ENCODE measurements at places on chromosomes 12 and 14.

DNA sequence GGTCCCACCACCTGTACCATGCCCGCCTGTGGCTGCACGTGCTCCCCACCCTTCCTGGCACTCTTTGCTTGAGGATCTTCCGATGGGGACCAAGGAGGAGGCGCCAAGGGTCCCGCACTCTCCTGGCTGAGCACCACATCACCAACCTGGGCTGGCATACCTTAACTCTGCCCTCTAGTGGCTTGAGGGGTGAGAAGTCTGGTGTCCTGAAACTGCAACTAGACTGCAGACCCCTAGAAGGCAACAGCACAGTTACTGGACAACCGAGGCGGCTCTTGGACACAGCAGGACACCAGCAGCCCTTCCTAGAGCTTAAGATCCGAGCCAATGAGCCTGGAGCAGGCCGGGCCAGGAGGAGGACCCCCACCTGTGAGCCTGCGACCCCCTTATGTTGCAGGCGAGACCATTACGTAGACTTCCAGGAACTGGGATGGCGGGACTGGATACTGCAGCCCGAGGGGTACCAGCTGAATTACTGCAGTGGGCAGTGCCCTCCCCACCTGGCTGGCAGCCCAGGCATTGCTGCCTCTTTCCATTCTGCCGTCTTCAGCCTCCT lies 1.1 kb downstream of the INHBE start:
- no peak for DNase-seq

DNA sequence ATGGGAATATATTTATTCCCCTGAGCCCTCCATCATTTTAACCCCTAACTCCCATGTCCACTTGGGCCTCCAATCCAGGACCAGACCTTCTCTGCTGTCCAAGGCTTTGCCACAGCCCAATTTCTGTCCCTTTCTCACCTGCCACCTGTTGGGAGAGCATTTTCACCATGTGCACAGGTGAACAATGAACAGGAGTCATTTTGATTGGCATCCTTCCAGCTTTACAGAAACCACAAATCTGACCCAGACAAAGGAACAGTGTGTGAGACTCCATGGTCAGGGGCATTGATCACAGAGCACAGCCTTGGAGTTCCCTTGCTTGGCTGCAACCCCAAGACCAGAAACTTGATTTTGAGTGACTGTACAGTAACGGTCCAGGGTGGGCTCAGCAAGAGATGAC lies 91.9 kb downstream of the CRACR2A start:
- no peak for DNase-seq

DNA sequence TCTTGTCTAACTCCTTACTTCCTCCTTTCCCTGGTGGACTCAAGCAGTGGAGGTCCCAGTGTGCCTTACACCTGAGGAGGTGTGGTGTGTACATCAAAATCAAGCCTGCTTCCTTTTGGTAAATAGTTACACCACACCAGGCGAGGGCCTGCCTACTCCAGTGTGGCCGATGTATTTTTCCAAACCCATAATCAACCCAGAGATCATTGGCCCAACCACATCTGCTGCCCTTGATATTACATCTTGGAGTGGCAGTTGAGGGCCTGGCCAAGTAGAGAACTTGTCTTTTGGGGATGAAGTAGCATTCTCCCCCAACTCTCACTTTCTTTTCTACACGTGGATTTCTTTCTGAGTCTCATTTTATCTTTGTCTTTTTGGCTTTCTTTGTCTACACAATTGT lies 187.4 kb downstream of the EFCAB11 start:
- no peak for DNase-seq

DNA sequence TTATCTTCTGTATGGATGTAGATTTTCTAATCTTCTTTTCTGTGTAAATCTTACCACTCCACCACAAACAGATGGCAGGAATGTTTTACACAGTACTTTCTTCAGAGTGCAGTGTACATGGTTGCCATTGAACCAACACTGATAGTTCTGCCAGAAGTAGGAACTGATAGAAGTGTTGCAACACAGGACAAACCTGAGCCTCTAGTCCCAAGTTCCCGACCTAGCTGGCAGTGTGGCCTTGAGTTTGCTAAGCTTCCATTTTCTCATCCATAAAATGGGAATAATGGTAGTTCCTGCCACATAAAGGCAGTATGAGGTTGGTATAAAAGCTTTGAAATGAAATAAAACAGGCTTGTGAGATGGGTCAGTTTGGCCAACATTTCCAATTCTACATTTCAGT lies 50.8 kb upstream of the SAV1 start:
- DNase-seq: no peak

DNA sequence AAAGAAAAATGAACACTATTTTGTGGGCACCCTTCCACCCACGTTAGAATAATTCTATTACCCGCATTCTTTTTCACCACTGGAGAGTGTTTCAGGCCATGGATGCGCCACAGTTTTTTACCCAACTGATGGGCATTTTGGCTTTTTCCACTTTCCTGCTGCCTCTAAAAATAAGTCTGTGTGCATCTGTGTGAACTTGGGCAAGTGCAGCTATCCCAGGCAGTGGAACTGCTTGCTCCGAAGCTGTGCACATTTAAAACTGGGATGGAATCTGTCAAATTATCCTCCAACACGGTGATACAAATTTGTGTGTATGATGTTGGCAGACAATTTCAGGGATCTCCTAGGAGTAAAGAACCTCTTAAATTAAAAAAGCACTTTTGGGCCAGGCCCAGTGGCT lies 31.5 kb downstream of the PHETA1 start:
- DNase-seq: no peak

- DNase-seq: no peak
Observed at GRCh38 chr14:54637270-54638134, 70.6 kb downstream of the SAMD4A start.

- no peak for DNase-seq
Observed at GRCh38 chr14:44982594-44982993, 20.6 kb downstream of the TOGARAM1 start.

DNA sequence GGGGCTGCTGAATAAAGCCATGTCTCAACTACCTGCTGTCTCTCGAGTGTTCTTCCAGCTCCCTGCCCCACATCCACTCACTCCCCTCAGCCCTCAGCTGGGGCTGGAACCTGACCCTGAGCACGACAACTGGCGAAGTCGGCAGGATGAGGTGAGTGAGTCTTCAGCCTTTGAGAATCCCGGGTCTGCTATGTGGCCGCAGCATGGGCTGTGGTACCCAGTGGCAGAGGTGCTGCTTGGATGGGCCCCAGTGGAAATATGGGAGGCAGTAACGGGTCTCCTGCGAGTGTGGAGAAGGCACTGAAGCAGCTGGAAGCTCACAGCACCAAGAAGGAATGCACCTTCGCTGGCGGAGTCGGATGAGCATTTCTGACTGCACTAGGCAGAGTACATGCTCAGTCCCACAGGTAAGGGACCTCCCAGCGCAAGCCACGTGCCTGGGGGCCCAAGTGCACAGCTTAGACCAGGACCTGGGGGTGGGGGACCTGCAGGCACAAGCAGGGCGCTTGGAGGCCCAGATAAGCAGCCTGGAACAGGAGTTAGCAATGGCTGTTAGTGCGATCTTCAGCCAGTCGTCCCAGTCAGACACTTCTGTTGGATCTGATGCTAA lies 95.5 kb upstream of the TMPO start:
- no peak for DNase-seq

DNA sequence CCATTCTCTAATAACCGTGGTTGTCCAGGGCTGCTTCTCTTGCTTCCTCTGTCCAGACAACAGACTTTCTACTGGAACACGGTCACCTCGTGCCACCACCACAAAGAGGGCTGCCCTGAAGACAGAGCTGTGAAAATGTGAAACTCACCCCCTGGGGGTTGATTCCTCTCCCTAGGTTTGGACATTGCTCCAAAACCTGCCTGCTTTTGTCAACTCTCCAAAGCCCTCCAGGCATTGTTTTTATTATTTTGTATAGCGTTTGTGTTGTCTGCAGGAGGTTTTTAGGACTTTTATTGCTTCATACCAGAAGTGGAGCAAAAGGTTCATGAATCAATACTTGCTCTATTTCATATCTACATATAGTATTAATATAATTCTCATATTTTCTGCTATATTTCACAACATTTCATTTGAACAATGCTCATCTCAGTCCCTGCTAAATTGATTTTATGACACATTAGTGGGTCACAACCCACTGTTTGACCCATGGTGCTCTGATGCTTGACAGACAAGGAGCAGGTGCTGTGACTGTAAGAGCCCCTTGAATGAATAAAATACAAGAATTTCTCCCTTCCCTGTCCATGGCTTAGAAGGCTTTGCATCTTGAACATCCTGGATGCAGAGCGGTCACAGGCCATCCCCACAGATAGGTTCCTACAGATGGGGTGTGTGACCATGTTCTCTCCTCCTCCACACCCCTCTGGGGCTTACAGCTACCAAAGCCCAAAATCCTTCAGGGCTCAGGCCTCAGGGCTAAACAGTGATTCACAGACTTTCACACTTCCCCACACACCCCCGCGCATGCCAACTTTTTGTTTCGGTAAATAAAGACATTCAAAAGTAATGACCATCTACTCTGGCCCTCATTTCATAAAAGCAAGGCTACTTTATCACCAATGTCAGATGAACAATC lies 20.6 kb upstream of the EML1 start:
- no peak for DNase-seq

- no peak for DNase-seq
Observed at GRCh38 chr14:75254381-75254822, 24.2 kb upstream of the FOS start.

DNA sequence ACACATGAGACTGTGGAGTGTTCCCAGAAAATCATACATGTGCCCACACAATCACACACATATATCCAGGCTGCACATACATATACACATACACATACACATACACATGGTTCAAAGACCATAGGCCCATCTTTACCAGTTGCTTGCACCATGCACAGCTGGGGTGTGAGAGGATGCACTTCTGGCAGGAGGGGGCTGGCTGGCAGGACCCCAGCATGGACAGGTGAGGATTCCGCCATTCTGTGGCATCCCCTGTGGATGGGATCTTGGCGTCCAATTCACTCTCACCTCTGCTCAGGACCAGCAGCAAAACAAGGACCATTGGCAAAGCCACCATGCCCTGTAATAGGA lies 7.0 kb downstream of the ITGB7 start:
- DNase-seq: no peak

DNA sequence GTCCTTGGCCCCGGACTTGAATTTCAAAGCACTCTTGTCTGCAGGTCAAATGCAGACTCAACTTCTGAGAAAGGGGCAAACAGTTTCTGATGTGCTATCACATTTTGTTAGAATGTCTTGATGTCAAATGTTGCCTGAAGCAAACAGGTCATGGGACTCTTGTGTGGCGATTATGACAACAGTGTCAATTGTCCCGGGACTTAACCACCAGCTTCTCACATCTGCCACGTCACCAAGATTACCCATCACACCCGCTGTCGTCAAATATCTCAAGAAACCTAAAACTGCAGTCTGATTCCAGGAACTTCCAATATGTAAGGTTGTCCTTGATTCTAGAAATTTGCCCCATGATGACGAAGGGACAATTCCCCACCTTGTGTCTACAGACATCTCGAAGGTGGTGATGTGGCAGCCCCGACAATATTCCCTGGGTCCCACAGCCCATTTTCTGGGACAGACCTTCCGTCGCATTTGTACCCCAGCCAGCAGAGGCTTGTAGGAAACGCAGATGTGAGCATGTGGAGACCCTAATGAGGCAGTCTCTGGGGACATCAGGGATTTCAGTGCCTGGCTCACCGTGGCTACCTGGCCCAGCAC lies 21.3 kb downstream of the LRTM2 start:
- DNase-seq: no peak

DNA sequence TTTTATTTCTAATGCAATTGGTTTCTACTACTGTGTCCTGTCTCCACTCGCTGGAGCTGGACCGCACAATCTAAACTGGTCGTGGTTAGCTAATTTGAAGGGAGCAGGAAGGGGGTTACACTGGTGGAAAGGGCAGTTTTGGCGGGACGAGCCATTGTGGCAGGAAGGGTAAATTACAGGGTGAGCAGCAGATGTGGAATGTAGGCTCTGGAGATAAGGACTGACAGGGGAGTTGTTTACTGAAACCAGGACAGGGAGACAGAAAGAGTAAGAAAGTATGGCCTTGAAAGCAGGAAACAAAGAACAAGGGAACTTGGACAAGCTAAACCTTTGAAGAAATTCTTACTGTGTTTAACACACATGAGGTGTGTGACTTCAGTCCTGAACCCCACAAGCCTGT lies 147.8 kb downstream of the ATXN7L3B start:
- DNase-seq: no peak

GRCh38 chr14:97218691-97219430 lies 421.7 kb downstream of the VRK1 start:
- no peak for DNase-seq

GRCh38 chr14:105500036-105500725 lies 9.1 kb downstream of the TEDC1 start:
- DNase-seq: no peak

DNA sequence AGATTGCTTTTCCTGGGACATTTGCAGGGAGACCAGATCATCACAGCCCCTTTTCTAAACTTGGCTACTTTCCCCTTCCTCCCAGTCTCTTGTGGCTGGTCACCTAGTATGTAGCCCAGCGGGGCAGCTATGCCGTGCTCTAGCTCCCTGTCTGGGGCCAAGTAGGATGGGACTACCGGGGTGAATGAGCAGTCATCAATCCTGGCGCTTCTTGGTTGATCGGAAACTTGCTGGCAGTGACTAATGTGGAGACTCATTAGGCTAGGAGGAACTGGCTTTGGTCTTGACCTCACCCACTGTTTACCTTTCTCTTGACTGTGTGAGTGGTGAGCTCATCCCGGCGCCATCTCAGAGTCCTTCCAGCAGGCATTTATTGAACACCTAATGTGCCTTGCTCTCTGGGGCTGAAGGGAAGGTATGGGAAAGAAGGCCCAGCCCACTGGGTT lies 15.9 kb downstream of the PLEKHG3 start:
- peak; percentile 31 for DNase-seq

DNA sequence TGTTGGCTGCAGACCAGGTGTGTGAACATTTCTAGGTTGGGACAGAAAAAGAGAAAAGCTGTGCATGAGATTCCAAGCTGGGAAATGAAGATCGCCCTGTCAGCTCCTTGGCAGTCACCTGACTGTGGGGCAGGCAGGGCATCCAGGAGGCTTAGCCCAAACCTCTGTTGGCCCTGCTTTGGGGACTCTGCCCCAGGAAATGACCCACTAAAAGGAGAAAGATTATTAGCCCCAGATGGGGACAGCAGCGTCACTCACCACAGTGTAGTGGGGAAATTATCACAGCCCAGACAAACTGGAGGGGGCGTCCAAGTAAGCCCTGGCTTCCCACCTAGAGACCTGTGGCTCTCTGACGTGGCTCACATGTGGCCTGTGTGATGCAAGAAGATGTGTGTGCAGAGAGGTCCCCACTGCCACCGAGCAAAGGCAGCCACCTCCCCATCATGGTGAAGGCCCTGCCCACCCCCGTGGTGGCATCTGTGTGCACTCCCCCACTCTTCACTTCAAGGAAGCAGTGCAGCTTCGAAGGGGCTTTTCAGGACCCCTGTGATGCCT lies 39.1 kb downstream of the DIO3 start:
- no peak for DNase-seq

- no peak for DNase-seq
Observed at GRCh38 chr12:1607940-1608712, 13.7 kb upstream of the FBXL14 start.

DNA sequence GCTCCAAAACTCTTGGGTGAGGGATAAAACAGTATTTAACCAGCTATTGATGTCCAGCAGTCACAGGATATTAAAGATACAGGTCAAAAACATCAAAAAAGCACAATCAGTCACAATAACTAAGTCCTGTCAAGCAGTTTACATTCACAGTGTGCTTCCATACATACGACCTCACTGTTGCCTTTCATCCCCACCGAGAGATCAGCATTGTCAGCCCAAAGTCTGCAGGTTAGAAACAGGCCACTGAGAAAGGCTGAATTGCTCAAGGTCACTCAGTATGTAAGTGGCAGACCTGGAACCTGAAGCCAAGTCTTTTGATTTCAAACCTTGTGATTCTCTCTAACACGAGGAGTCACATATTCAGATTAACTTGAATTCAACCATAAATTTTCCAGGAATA lies 124.9 kb downstream of the GXYLT1 start:
- no peak for DNase-seq
